ENCODE measurements at places on chromosomes 2 and 18.

GRCh38 chr18:45026162-45026561 lies 345.5 kb downstream of the SETBP1 start:
- no peak for DNase-seq

DNA sequence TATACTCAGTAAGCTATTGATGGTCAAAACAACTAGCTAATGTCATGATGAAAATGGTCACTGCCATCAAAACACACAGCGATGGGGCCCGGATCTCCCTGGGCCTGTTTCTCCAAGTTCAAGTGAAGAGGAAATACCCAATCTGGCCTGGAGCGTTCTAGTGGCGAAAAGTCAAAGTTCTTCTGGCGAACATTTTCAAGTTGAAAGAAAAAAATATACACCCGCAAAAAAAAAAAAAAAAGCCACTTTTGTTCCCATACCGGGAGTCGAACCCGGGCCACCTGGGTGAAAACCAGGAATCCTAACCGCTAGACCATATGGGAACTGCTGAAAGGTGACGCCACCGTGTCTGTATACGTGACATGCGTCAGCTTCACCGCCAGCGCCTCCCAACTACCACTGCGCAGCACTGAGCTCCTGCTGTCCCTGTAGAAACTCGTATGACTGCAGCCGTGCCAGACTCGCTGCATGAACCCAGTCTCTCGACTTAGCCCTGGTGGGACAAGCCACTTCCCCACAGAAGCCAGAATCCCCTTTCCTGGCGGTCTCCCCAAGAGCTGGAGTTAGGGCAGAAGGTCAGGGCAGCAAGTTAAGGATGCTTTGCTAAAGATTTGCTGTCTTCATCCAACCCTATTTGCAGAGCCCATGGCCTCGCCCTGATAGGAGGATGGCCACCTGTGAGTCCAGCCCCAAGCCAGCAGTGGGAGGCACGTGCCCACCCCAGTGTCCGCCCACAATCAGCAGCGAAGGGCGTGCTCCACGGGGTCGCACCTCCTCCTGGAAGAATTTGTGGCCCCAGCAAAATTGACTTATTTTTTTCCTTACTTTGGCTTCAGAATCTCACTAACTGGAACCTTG lies 5.6 kb upstream of the IMP4 start:
- peak; percentile 94 for DNase-seq

DNA sequence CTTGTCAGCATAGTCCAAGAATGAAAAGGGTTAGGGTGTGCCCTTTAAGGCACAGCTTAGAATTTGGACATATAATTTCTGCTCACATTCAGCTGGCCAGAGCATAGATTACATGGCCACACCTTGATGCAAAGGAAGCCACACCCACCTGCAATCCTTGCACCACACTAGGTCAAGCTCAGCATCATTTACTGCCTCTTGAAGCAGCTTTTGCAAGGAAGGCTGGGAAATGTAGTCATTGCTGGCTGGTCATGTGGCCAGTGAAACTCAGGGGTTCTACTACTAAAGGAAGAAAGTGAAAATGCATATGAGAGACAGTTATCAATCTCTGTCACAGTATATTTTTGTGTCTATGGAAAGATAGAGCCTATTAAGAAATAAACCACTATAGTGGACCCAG lies 159.3 kb downstream of the GFPT1 start:
- DNase-seq: no peak

DNA sequence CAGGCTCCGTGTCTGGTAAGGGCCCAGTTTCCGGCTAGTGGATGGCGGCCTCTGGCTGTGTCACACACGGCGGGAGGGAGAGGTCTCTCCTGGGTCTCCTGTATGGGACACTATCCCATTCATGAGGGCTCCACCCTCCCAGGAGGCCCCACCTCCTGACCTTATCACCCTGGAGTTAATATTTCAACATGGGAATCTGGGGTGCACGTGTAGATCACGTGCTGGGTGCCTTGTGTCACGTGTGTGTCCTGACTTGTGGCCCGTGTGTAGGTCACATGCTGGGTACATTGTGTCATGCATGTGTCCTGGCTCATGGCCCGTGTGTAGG lies 9.9 kb downstream of the NEU4 start:
- no peak for DNase-seq
